ENCODE measurements at places on chromosomes 12 and 14.

- no peak for DNase-seq
Observed at GRCh38 chr12:53265783-53266182, 2.3 kb upstream of the ESPL1 start.

DNA sequence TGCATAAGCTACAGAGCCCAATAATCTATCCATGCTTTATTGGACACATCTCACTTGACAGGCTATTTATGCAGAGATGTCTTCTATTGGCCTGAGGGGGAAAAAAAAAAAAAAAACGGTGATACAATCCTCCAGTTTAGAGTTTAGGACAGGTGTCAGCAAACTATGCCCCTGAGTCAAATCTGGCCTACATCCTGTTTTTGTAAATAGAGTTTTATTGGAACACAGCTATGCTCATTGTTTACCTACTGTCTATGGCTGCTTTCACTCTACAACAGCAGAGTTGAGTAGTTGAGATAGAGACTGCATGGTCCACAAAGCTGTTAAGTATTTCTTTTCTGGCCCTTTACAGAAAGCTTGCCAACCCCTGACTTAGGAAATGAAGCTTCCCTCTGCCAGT, 403.1 kb downstream of the C12orf75 start:
- DNase-seq, result no peak

- DNase-seq, result no peak
Observed at GRCh38 chr14:104385531-104386101, 193.9 kb upstream of the C14orf180 start.

DNA sequence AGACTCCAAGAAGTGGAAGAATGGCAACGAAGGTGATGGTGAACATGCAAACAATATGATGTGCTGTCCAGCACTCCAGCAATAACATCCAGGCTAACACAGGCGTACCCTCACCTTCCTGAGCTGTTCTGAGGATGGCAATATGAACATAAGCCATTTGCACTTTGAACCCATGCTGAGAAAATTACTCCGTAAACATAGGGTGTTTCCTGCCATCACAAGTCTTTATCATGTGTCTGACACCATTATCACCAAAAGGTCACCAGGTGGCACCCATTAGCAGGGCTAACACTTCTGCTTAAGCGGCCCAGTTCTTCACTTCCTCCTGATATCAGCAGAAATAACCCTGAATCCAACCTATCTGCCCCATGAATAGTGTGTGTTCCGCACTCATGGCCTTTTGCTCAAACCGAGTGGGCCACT, 482.8 kb downstream of the MED13L start:
- no peak for DNase-seq

- no peak for DNase-seq
Observed at GRCh38 chr12:46461459-46461858, 88.9 kb upstream of the SLC38A2 start.

All from stimulated activated CD4-positive, alpha-beta T cell treated with anti-CD3 and anti-CD28 coated beads, TNF-alpha, amount 100 ng/mL, for 1 hour (primary cell).